ENCODE measurements at places on chromosomes 4 and X. TPM values are rescaled to one million over a fixed set of nuclear protein-coding genes. Genes with fewer than 3 reads are reported as not detected.
A peak's percentile ranks its signal among the peaks of the same experiment; 100 is the strongest.

GRCh38 chr4:182307746-182308145 is 64.5 kb downstream of the TENM3 start:
- H3K27me3 ChIP-seq, result no peaks in the 10 kb centered on the region
- H3K27ac ChIP-seq, result no peak overlapping the region
- no peaks in the 10 kb centered on the region for H3K36me3 ChIP-seq
- H3K4me3 ChIP-seq, result no peak overlapping the region

DNA sequence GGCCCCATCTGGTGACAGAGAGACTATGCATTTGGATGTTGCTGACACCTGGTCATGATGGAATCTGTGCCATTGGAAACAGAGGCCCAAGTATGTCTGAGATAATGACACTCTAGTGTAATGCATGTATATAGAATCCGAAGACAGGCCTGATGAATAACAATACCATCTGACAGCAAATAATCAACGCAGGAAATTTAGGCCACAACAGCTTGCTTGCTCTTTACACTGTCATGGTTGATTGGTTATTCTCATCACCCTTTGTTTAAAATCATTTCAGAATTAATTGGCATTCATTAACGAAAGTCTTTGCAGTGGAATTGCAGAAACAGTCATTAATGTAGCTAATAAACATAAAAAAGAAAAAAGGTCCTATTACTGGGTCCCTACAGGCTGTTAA is 194.8 kb downstream of the AFF2 start:
- no peaks in the 10 kb centered on the region for H3K4me1 ChIP-seq
- H3K27me3 ChIP-seq, result no peaks in the 10 kb centered on the region
- H3K4me3 ChIP-seq, result no peak overlapping the region
- H3K27ac ChIP-seq, result no peak overlapping the region
- H3K36me3 ChIP-seq, result no peaks in the 10 kb centered on the region

DNA sequence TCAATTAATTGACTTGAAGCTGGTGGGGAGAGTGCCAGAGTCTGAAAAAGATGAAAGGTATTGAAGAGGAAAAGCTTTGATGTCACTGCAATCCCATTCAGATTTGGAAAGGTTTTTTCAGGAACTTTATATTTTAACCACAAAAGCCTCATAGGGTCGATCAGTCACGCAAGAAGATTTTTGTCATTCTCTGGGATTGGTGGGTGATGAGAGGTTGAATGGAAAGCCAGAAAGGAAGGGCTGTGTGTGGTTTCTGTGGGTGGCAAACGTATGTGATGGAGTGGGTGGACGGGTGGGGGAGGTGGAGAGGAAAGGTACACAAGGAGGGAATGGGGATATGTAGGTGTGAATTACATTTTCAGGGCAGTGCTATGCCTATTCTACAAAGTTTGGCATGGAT is 173.8 kb upstream of the SCML1 start:
- DNase-seq, result no peak
- no peaks in the 10 kb centered on the region for H3K4me1 ChIP-seq
- H3K27me3 ChIP-seq, result peaks cover 17% of the 10 kb centered on the region
- H3K4me3 ChIP-seq, result no peak overlapping the region
- no peaks in the 10 kb centered on the region for H3K36me3 ChIP-seq
- H3K27ac ChIP-seq, result no peak overlapping the region

GRCh38 chr4:38058151-38058550 is 98.0 kb downstream of the PTTG2 start:
- no peaks in the 10 kb centered on the region for H3K27me3 ChIP-seq
- no peak for DNase-seq
- H3K4me3 ChIP-seq, result no peak overlapping the region

DNA sequence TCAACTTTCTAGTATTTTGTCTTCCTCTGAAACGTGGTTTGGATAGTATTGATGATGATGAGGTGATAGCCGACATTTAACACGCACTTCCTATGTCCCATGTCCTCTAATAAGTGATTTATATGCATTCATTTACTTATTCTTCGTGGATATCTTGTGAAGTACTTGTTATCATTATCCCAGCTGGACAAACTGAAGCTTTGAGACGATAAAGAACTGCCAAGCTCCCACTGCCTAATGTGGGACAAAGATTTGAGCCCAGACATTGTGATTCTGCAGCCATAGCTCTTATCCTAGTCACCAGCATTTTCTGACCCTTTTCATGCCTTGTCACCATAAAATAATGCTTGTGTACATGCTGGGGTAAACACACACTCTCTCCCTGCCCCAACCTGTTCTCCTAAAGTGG is 92.5 kb downstream of the RAPGEF2 start:
- no peak for DNase-seq
- no peaks in the 10 kb centered on the region for H3K36me3 ChIP-seq
- no peak overlapping the region for H3K4me3 ChIP-seq
- H3K27ac ChIP-seq, result no peak overlapping the region

PHEX gene
- total RNA-seq, result 0.45 TPM

DNA sequence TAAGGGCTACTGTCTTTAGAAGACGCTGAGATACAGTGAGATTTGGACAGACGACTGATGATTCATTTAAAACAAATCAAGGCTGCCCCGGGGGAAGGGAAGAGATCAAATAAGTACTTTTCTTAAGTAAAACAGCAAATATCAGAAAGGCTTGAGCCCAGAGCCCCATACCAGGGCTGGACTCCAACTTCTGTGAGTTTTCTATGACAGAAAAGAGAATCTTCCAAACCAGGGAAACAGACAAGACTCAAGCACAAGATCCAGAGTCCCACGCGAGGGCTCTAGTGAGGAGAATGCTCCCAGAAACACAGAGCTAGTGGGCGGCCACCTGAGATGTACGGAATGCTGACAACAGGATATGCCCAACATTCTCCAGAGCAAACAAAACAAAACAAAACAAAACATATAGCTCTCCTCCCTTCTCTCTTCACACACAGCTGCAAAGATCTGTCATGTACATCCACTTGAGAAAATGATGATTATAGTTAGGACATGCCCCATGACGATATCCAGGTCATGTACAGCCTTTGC is 13.1 kb downstream of the ACSL1 start:
- H3K4me3 ChIP-seq, result peak overlapping the region; percentile 5
- peaks cover 57% of the 10 kb centered on the region for H3K4me1 ChIP-seq
- peaks cover 4% of the 10 kb centered on the region for H3K36me3 ChIP-seq
- no peak for DNase-seq
- H3K27me3 ChIP-seq, result no peaks in the 10 kb centered on the region

All from natural killer cell treated with Interleukin-12 subunit alpha and Interleukin-12 subunit beta and Interleukin-15 and Interleukin-18, amount 100 ng/mL, for 72 hours (primary cell).